ENCODE measurements at places on chromosomes 11 and 22. TPM values are rescaled to one million over a fixed set of nuclear protein-coding genes. Genes with fewer than 3 reads are reported as not detected.
A peak's percentile ranks its signal among the peaks of the same experiment; 100 is the strongest.

TUBA8 gene
- 2.4 TPM for total RNA-seq

VSIG10L2 gene
- total RNA-seq: not detected

TSGA10IP gene
- total RNA-seq: not detected

PVALB gene
- total RNA-seq: not detected

PTPRCAP gene
- total RNA-seq: not detected

CRYBA4 gene
- not detected for total RNA-seq

BLID gene
- not detected for total RNA-seq

GRCh38 chr11:32894149-32894827, 1.7 kb downstream of the QSER1 start:
- peak; percentile 73 for DNase-seq

DNA sequence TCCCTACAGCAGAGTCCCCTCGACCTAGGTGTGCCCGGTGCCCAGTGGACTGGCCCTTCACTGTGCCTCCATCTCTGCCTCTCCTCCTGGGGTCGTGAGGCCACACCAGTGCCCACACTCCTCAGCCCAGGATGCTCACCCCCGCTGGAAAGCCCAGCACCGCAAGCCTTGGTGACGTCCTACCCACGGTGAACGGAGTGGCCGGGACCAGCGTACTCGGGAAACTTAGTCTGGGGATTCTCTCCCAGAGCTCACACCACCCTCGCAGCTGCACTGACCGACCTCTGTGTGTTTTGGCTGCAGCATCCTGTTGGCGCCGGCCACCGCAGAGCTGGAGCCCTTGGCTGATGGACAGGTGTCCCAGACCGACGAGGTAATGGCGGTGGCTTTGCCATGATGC, 35.5 kb upstream of the KRTAP5-7 start:
- no peak for DNase-seq

- DNase-seq: no peak
These were observed 1.4 kb upstream of the CSF2RB start for GRCh38 chr22:36911887-36912661.

GRCh38 chr11:113189909-113190667, 124.3 kb upstream of the TTC12 start:
- peak; percentile 86 for DNase-seq

DNA sequence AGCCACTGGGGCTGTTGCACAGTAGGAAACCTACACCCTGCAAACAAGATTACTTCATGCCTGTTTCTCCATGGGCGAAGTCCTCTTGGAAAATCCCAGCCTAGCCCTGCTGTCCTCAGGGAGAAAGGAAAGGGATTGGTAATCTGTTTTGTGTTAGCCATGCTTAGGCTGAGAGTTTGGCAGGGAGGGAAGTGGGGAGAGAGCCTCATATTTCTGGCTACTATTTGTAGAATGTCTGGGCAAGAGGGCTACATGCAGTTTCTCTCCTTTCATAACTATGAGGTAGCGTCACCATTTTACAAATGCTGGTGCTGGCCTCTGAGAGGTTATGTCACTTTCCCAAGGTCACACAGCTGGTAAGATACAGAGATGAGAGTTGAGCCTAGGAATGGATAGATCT, 737 bp upstream of the MFRP start:
- DNase-seq: no peak

- no peak for DNase-seq
These were observed 37.5 kb downstream of the FAM227A start for GRCh38 chr22:38618682-38619081.

GRCh38 chr11:69718147-69718546, 14.3 kb upstream of the FGF19 start:
- DNase-seq: no peak

GRCh38 chr22:47657224-47657623, 894.8 kb downstream of the TBC1D22A start:
- DNase-seq: no peak

- no peak for DNase-seq
These were observed 7.0 kb downstream of the DERL3 start for GRCh38 chr22:23831781-23832180.

DNA sequence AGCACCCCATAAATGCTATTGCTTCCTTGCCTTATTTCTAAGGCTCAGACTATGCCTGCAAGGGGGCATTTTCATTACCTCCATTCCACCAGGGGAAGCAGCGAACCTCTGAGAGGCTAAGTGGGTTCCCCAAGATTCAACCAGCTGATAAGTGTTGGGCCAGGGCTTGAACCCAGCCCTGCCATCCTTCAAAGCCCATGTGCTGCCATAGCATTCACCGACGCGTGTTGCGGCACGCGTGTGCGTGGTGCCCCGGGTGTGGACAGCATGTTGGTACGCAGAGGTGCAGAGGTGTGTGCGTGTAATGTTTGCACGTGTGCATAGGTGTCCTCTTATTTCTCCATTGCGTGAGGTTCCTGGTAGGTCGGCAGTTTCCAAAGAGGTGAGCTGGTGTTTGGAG, 66.0 kb upstream of the PPARA start:
- peak; percentile 54 for DNase-seq

GRCh38 chr11:12734625-12735024, 60.4 kb downstream of the TEAD1 start:
- DNase-seq: no peak

DNA sequence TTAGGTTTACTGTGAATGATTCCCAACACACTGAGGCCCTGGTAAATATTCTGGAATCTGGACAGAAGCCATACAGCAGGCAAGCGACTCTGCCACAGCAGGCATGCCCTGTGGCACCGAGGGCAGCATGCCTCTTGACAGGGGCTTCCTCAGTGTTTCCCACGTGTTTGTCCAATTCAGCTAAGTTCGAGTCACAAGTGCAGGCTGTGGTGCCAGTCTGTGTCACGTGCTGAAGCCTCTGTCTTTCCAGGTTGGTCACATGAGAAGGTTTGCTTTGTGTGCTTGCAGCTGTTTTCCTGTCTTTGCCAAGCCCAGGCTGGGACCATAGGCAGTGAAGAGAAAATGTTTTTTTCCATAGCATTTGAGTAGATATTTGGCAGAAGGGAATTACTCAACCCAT, 2.4 kb upstream of the PPFIBP2 start:
- no peak for DNase-seq

DNA sequence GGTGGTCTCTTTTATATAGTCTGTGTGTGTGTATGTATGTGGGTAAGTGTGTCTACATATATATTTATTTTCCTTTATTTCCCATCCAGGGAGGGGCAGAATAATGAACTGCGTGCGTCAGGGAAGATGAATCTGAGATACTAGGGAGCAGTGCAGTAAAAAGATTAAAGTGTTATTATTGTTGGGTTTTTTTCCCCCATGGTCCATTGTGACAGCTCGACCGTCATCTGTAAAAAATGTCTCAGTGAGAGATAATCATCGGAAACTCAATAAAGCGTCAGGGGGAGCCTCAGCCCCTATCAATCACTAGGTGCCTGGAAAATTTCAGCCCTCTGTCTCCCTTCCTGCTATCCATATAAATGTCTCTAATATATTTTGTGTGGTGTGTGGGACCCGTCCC, 64.6 kb downstream of the CLPB start:
- DNase-seq: no peak

DNA sequence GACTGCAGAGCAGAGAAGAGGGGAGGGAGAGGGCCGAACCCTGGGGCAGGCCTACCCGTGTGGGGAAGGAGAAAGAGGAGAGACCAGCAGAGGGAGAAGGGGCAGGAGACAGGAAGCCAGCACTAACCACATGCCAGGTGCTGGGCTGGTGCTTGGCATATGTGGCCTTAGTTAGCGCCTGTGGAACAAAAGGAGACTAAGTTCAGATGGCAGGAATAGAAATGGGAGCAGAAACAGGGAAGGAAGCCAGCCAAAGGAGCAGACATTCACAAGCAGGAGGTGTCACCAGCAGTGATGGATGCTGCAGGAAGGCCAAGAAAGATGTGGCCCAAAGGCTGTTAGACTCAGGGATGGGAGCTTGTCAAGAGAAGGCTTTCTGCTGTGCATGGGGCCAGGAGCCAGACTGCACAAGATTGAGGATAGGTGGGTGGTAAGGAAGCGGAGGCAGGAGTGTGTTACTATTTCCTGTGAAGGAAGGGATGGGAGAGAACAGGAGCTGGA, 26.7 kb downstream of the TREH start:
- no peak for DNase-seq

DNA sequence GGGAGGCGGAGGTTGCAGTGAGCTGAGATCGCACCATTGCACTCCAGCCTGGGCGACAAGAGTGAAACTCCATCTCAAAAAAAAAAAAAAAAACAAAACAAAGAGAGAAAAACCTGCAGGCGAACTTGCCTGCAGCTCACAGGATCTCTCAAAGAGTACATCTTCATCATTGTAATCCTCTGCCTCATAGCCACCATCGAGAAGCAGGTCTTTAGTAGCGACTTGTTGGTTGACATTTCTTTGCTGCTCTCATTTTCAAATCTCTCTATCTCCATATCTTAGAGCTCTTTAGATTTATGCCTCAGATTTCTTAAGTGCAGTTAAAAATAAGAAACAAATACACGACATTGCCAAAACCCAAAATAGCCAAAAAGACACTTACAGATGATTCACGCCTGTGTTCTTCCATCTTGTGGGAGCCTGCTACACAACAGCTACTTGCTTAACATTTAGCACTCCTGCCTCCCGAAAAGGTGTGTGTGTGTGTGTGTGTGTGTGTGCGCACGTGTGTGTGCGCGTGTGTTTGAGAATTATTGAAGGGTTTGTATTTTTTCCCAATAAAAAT, 14.6 kb downstream of the FAM227A start:
- no peak for DNase-seq

GRCh38 chr11:130817330-130817944, 98.8 kb downstream of the SNX19 start:
- DNase-seq: no peak

GRCh38 chr11:119359365-119360214, 13.1 kb upstream of the MFRP start:
- DNase-seq: no peak

- no peak for DNase-seq
These were observed 28.1 kb upstream of the CHORDC1 start for GRCh38 chr11:90250970-90251369.

DNA sequence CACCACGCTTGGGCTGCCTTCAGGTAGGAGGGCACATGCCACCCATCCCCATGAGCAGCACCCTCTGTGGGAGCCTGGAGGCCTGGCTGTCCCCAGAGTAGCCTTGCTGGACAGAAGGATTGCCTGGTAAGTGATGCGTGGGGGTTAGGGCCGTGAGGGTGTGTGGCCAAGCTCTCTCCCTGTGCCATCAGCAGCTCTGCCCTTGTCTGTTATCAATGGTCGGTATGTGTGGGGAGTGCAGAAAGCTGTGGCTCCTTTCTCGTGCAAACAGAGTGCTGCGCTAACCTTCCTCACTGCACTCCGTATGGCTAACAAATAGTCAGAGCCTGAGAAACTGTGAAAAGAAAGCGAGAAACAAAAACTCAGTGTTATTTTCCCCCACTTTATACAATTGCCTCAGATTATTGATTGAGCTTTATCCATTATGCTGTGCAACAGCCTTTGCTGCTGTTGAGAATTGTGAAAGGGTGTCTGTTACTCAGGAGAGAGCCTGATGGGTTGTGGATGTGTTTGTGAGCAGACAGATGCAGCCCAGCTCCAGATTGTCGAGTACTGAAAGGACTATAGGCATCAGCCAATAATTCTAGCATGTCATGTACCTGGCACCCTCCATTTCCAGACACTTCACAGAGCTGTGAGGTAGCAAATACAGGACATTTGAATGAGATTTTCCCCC, 432.2 kb downstream of the NTM start:
- DNase-seq: no peak

GRCh38 chr11:124075841-124076651, 34.9 kb upstream of the OR10G7 start:
- no peak for DNase-seq

DNA sequence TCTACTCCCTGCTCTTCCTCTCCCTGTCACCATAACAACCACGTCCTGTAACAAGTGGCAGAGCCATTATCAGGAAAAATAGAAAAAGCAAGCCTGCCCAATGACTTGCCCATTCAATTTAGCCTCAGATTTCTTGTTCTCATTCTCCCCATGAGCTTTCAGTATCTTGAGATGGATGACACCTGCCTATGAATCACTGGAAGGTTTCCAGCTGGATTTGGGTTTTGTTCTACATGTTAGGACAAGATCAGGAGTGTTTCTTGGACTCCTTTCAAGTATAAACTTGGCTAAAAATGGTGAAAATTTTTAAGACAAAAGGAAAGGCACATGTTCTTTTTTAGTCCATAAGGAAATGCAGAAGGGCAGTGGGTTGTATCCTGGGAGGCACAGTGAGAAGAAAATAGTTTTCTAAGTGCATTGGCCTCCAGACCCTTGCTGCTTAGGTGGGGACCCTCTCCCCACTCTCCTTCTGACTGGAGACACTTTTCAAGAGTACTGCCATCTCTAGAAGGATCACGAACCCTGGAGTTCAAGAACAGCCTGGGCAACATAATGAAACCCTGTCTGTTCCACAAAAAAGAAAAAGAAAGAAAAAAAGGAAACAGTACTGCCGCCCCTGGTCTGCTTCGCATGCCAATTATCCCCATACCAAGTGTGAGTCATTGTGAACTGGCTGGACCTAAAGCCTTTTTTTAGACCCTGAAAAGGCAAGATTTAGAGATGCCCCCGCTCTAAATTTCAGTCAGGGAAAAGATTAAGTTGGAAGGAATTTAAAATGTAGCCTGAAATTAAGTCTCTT, 51.0 kb downstream of the MTNR1B start:
- DNase-seq: peak; percentile 71

GRCh38 chr22:20438678-20439492, 1.3 kb upstream of the SCARF2 start:
- no peak for DNase-seq

DNA sequence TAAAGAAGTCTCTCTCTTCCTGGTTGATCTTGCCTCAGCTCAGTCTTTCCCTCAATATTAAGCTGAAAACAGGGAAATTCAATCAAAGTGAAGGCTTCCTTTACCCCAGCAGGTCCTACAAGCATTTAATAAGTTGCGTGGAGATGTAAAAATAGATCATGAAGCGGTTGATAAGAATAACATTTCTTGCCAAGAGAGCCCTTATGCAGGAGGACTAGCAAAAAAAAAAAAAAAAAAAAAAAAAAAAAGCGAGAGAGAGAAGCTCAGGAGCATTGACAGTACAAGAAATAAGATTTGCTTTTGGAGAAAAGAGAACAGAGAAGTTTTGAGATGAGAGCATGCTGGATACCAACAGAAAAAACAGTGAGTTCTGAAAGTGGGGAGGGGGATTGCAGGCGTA, 112.2 kb upstream of the CLMP start:
- DNase-seq: no peak

- DNase-seq: peak; percentile 42
These were observed 41.1 kb downstream of the GRAMD4 start for GRCh38 chr22:46661221-46661851.

GRCh38 chr11:77851503-77851902, 30.6 kb downstream of the AAMDC start:
- DNase-seq: no peak
